ENCODE measurements at places on chromosomes 7 and 10. TPM values are rescaled to one million over a fixed set of nuclear protein-coding genes. Genes with fewer than 3 reads are reported as not detected.
A peak's percentile ranks its signal among the peaks of the same experiment; 100 is the strongest.

GRCh38 chr10:11395581-11396310 is 215.7 kb downstream of the USP6NL start:
- H3K27me3 ChIP-seq = no peaks in the 10 kb centered on the region
- no peak for DNase-seq
- no peaks in the 10 kb centered on the region for H3K36me3 ChIP-seq
- H3K27ac ChIP-seq = no peak overlapping the region

ZMYND11 gene
- 59.6 TPM for total RNA-seq

TRIM50 gene
- not detected for total RNA-seq

- peaks cover 29% of the 10 kb centered on the region for H3K27me3 ChIP-seq
- H3K4me1 ChIP-seq = peaks cover 20% of the 10 kb centered on the region
- peak within 1 kb of the TSS; percentile 41 for H3K4me3 ChIP-seq
- H3K36me3 ChIP-seq = peaks cover 6% of the 10 kb centered on the region
These were observed at the start of gene SPOCK2 for GRCh38 chr10:72087969-72088888. Gene SPOCK2, minus strand, starts transcription at chr10:72088551. Its CDS starts 223 bp downstream, at chr10:72088328.

VSTM4 gene
- total RNA-seq = 4.4 TPM
